Hematopoietic multipotent progenitor cell (in vitro differentiated cells): ENCODE measurements at places on chromosomes 7 and 10. TPM values are rescaled to one million over a fixed set of nuclear protein-coding genes. Genes with fewer than 3 reads are reported as not detected.

DNA sequence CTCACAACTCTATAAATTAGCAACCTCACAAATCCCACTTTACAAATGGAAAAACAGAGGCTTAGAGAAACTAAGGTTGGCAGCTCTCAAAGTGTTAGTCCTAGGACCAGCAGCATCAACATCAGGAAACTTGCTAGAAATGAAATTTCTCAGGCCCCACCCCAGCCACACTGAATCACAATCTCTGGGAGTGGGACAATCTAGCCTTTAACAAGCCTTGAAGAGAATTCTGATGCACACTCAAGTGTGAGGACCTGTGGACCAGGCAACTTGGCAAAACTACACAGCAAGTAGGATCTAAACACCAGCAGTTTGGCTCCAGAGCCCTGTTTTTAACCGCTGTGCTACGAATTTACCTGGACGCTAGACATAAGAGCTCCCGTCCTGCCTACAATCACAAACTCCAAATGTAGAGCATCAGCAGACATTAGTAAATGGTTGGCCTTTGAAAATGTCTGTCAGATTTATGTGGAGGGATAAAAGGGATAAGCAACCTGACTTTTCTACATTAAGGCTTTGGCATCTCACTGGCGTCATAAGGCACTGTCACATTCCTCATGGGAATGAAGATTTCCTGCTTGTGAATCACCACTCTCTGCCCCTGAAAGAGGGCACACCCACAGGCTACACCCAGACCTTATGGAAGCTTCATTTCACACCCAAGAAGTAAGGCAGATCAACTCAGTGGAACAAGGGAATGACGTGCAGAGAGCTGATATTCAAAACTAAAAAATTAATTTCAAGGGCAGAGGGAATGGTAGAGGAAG is 34.5 kb downstream of the PPP1R3C start:
- no peak for DNase-seq

DNA sequence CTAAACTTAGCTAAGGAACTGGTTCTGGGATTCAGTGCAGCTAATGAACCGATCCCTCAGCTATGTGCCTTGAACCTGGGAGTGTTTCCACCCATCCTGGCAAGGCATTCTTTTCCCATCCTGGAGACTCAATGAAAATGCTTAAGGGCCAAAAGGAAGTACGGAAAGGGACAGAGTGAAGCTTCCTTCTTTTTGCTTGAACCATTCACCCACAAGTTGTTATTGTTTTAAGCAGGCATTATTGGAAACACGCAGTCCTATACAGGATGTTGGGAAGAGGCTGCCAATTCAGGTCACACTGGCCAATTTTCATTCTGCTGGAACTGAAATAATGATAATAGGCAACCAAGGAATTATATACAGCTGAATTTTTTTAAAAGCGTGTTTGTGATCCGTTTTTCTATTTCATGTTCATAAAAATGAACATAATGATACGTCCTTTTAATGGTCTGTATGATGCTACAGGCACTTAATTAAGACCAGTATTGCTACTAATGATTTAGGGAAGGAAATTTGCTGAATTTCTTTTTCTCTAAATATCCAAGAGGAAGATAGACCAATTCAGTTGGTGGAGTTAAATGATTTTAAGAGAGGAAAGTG is 57.8 kb upstream of the FZD1 start:
- no peak for DNase-seq

The GIMAP6 gene
- total RNA-seq, result 67.1 TPM

DNA sequence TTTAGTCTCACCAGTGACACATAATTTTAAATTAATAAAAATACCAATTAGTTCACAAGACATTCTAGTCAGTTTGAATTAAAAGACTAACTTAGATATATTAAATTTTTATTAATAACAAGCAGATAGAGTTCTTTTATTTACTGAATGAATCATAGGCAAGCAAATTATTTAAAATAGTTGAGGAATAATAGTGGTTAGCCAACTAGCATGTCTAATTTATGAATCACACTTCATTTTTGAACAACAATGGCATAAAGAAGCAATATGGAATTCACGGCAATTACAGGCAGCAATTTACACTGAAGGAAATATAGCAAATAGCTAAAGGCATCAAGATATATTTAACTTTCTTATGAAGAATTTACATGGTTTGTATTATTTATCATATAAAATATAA is 187.0 kb upstream of the SLC26A5 start:
- no peak for DNase-seq

- no peak for DNase-seq
Observed at GRCh38 chr7:127194571-127194970, 58.2 kb downstream of the GRM8 start.

The CLDN4 gene
- total RNA-seq, result under 0.01 TPM

DNA sequence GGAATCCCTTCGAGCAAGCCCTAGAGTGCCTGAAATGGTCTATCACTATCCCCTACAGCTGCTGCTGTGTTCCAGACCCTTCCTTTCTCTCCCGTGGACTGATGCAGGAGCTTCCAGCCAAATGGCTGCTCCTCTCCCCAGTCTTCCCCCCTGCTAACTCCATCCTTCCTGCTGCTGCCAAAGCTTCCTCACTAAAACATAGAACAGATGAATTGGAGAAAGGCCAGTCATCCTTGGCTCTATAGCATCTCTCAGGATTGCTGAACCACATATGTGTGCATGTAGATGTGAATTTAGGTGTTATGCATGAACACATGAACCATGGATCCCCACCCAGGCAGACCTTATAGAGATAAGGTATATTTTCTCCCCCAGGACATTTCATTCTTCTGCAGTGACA is 60.7 kb downstream of the GPR26 start:
- no peak for DNase-seq

The LRRC18 gene
- total RNA-seq, result not detected

- DNase-seq, result no peak
Observed at GRCh38 chr10:61837755-61838171, 63.7 kb upstream of the ARID5B start.

- no peak for DNase-seq
Observed at GRCh38 chr10:97180363-97180755, 5.4 kb downstream of the SLIT1 start.

GRCh38 chr10:36177071-36177470 is 535.0 kb upstream of the FZD8 start:
- no peak for DNase-seq

GRCh38 chr10:71596759-71597158 is 122.8 kb downstream of the C10orf105 start:
- no peak for DNase-seq

The MRPS16 gene
- 58.2 TPM for total RNA-seq

DNA sequence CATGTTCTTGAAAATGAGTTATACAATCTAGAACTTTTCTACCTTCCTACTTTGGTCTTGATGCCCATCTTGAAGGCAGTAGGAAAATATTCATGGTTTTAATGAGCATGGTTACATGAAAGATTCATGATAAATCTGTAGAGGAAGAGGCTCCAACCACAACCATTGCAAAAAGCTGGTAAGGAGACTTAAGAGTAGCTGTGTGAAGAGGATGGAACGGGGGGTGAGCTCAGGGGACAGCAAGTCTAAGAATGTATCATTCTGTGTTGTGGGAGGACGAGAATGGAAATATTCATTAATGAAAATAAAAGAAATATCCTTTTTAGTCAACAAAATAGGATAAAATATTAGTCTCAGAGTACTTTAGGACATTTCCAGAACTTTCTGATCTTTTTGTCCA is 81.1 kb downstream of the BMPER start:
- no peak for DNase-seq

DNA sequence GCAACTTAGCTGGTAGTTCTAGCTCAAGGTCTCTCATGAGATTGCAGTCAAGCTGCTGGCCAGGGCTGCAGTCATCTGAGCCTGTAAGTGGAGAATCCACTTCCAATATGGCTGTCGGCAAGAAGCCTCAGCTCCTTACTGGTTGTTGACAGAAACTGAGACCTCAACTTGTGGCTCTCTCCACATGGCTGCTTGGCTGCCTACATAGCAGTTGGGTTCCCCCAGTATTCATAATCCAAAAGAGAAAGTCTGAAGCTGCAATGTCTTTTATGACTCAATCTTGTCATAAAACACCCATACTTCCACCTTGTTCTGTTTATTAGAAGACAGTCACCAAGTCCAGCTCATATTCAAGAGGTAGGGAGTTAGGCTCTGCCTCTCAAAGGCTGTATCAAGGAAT is 334.9 kb upstream of the KMT2E start:
- no peak for DNase-seq

DNA sequence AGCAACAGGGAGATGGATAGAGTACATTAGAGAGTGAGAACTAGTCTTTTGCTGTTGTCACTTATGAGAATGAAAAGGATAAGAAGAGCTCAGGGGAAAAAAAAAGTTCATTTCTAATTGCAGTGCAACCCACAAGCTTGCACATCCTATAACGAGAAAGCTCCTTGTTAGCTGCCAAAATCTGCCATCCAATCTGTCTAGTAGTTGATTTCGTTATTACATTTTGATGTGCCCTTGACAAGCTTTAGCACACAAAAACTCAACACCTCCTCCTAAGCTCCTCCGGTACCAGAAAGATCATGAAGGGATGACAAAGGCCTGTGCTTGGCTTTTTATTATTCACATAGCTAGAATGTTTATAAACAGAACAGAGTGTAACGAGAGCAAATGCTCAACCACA is 519.4 kb downstream of the SUGCT start:
- no peak for DNase-seq

GRCh38 chr10:15083674-15084501 is 4.7 kb downstream of the ACBD7 start:
- no peak for DNase-seq

DNA sequence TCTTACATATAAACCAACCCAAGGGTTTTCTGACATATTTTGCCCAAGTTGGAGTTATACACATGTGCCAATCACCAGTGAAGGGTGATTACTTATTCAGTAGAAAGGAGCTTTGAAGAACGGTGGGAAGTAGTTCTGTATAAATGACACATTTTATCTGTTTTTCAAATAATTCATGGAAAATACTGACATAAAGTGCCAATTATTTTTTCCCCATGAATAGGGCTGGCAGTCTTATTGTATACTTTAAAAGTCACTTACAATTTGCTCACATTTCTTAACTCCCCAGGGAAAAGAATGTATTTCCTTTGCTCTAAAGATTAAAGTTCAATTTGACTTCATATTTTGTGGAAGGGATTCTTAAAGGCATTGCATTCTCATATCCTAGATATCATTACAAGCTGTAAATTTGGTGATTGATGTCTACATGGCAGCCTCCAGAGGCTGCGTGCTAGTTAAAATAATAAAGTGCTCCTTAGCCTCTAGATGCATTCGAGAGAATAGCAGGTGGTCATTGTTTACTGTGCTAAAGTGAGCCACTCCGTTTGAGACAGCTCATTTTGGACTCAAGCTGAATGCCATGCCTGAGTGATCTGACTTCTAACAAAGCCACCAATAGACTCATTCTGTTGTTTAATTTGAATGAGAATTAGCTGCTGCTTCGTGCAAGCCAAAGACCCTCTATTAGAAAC is 148.8 kb upstream of the NRP1 start:
- DNase-seq, result no peak

The FFAR4 gene
- total RNA-seq, result not detected

The GTPBP4 gene
- 15.9 TPM for total RNA-seq

The HOXA10 gene
- 19.4 TPM for total RNA-seq

GRCh38 chr10:86652361-86653202 is 1.8 kb upstream of the OPN4 start:
- no peak for DNase-seq

The HHEX gene
- 68.7 TPM for total RNA-seq

The C10orf105 gene
- total RNA-seq, result 0.81 TPM

DNA sequence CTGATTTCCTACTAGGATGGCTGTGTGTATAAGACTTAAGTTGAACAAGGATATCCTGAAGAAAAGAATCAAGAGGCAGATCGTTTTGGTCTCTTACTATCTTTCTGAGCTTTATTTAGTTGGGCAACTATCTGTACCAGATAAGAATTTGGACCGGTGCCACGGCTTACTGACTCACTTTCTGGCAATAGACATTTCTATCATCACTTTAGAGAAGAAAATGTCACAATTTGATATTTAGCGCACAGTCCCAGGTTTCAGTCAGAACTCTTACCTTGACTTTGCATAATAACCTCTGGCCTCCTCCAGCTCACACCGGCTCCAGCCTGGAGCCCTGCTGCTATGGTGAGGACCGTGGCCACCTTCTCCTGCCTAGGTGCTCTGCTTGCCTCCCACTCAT is 218.2 kb upstream of the MDFIC start:
- DNase-seq, result no peak

The ARHGEF35 gene
- 0.54 TPM for total RNA-seq

- no peak for DNase-seq
Observed at GRCh38 chr7:24343614-24344013, 59.6 kb downstream of the NPY start.

The GPR37 gene
- total RNA-seq, result under 0.01 TPM

DNA sequence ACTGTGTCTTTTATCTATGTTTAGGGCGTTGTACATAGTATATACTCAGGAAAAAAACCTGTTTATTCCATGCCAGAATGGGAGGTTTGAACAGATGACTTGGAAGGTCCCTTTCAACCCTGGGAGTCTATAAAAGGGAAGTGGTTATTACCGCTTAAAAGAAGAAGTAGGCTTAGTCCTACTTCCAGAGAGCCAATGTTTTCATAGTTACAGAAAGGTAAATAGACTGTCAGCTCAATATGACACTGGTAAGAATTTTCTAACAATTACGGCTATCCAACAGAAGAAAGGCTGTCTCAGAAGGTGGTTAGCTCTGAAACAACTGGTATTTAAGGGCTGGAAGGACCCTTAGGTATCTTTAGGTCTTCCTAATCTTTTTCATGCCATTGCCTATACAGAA is 1.1 kb upstream of the TFAM start:
- DNase-seq, result peak; percentile 44

- DNase-seq, result no peak
Observed at GRCh38 chr10:44372181-44372580, 12.7 kb downstream of the CXCL12 start.

GRCh38 chr7:100465702-100466311 is 1.7 kb upstream of the SPACDR start:
- DNase-seq, result peak; percentile 76

DNA sequence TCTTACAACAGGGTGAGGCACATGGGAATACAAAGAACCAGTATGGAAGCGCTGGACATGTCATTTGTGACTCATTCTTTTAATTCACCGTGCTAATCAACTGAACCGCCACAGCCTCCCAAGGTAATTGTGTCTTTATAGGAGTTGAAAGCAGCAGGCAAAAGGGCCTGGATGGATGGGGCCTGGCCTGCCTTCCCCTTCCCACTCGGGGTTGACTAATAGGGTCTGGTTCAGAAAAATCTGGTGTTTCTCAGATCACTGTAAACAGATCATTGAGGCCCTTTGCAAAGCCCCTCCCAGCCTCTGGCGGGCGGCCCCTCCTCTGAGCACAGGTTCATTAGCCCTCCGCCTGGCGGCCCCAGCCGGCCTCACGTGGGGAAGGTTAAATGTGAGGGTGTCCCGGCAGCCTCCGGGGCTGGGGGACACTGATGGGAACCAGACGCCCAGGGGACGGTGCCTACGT is 100.8 kb downstream of the EBF3 start:
- DNase-seq, result no peak

The CYP3A4 gene
- total RNA-seq, result not detected

The RPEL1 gene
- 0.27 TPM for total RNA-seq
